Activated naive CD4-positive, alpha-beta T cell treated with anti-CD3 and anti-CD28 coated beads, Interleukin-2, amount 10 ng/mL, durations not matched to agents 7 days and 5 days (primary cell): ENCODE measurements at places on chromosomes 6 and 20.

GRCh38 chr6:96631248-96631647, 68.3 kb downstream of the FHL5 start:
- DNase-seq: no peak

GRCh38 chr20:13243826-13244376, 22.8 kb downstream of the ISM1 start:
- no peak for DNase-seq

GRCh38 chr20:60642541-60642940, 609.5 kb upstream of the CDH4 start:
- DNase-seq: no peak

GRCh38 chr20:37905671-37906613, 3.0 kb downstream of the VSTM2L start:
- no peak for DNase-seq

DNA sequence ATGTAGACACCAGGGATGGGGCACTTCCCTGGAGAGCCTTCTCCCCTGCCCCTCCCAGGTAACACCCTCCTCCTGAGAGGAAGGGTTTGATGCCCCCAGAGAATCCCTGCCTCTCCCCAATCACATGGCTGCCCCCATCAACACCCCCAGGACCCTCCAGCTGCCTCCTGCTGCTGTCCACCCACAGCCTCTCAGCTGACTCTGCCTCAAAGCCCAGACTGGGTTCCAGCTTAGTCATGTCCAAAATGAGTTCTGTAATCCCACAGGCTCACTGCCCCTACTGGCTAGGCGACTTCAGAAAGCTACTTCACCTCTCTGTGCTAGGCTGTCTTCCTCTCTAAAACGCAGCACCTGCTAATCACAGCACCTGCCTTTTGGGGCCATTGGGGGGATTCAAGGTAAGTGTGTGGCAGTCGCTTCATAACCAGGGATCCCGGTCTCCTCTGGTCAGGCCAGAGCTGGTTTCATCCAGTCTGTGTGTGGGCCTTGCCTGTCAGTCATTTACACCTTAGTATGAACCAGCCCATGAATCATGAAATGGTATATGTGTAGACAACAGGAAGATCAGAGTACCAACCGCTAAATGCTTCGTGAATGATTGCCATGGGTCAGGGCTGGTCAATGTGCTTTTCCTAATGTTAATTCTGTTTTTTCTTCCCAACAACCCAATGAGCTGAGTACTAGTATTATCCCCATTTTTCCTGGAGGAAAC, 40.4 kb downstream of the TFEB start:
- no peak for DNase-seq

- no peak for DNase-seq
These were observed 99.0 kb upstream of the SOX4 start for GRCh38 chr6:21494505-21494904.

DNA sequence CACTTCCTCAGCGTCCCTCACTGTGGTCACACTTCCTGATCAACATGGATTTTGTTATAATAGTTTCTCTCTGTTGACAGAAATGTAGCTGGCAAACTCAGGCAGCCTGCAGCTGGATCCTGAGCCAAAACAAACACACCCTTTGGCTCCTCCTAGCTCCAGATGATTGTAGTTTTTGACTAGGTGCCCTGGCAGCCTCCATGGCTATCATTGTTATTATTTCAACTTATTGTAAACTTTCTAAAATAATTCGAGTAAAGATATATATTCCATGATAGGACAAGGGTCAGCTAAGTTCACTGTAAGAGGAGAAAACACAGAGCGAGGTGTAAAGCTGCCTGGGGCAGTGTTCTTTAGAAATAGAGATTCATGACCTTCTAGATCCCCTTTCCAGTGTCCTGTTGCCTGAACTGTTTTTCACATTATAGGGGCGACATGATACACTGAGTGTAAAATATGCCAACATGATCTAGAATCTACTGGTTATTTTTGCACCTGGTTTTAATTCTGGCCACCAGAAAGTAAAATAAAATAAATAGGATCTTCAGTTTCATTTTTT, 98.2 kb upstream of the HDGFL1 start:
- DNase-seq: no peak

- no peak for DNase-seq
These were observed 9.6 kb upstream of the CHRNA4 start for GRCh38 chr20:63370618-63371187.

GRCh38 chr6:143128681-143129015, 68.0 kb downstream of the AIG1 start:
- DNase-seq: no peak

DNA sequence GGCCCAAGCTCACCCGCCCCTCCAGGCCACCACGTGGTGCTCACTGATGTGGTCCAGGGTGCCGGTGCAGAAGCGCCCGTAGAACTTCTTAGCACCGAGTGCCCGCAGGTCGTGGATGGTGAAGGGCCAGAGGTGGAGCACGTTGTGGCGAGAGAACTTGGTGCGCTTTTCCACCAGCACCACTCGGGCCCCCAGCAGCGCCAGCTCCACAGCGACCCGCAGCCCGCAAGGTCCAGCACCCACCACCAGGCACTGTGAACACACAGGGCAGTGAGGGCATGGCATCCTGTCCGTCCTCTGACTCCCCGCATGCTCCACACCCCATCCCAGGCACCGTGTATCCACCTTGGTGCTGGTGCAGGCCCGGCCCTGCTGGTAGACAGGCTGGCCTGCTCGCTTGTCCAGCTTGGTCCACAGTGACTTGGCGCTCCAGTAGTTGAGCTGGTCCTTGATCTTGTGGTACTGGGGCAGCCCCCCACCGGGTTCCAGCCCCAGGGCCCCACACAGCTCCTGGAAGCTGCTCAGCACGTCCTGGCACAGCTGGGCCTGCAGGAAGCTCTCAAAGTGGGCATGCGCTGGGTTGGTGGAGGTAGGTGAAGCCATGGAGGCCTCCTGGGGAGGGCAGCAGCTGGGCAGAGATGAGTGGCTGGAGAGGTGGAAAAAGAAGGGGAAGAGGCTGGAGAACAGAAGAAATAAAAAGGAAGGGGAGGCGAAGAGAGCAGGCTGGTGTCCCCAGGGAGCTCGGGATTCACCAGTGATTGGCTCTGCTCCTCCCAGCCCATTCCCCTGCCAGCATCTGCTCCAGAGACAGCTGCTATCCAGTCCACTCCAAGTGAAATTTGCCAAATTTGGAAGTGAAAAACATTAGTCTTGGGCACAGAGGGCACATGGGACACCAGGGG, 1.7 kb downstream of the MICAL1 start:
- no peak for DNase-seq

- DNase-seq: no peak
These were observed 10.5 kb upstream of the TFAP2A start for GRCh38 chr6:10425176-10425974.

DNA sequence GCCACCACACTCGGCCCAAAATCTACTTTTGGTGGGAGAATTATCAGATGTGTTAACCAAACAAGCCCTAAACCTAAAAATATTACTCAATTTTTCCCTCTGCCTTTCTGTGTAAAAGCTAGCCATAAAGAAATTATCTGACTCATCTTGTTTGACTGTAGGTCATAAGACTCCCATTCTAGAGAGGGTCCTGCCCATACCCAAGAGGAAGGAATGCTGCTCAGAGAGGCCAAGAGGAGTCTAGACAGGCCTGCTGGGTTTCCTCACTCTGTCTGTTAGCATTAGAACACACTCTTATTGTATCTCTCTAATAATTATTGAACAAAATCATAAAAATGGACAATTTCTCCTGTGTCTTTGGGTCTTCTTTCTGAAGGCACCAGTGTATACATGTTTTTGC, 26.1 kb downstream of the C6orf141 start:
- no peak for DNase-seq

DNA sequence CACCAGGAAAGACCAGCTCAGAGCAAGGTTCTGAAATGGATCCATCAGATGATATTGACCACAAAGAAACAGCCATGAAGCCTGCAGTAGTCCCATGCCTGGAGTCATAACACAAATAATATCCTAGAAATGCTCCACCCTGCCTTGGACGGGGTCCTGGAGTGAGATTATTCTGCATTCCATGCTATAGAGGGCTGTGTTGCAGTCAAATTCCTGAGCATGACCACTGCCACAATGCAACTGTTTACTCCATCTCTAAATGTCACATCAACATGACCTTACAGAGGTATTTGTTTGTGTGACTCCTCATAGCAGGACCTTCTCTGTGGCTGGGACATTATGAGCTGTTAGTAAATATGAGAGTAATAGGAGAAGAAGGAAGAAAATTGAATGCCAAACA, 257.5 kb upstream of the TCF21 start:
- DNase-seq: no peak

- no peak for DNase-seq
These were observed 10.3 kb downstream of the MTO1 start for GRCh38 chr6:73471686-73472290.

DNA sequence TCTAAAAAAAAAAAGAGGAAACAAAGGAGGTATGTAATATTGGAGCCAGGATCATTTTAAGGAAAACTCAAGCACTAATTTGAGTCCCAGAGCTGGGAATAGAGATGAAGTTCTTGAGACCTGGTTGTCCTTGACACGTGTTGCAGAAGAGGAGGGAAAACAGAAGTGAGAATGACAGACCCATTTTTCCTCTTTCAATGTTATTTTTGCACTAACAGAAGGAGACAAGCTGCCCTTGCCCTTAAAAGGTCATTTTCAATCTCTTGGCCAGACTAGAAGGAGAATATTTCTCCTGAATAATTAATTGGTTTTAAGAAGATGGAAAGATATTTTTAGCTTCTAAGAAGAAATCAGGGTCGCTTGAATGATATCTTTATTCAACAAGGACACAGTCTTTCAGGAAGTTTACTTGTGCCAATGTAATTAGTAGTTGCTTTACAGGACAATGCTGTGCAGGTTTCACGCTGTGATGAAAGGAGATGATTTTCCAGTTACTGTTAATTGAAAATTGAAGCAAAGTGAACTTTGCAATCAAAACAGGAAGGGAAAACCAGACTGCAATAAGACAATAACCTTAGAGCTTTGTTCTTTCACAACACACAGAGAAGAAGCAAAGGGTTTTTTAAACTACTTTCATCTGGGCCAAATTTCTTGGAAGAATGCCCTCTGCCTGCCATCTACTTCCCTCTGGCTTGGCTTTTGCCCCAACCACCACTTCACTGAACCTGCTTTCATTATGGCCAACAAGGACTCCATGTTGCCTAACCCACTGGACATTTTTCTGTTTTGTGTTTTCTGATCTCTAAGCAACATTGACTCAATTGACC, 107.8 kb upstream of the SHLD1 start:
- DNase-seq: no peak

- DNase-seq: no peak
These were observed 18.6 kb downstream of the SLC9A8 start for GRCh38 chr20:49831022-49831769.

GRCh38 chr20:32287231-32287638, 9.8 kb downstream of the KIF3B start:
- no peak for DNase-seq

GRCh38 chr6:76771059-76771634, 692.1 kb downstream of the HTR1B start:
- DNase-seq: no peak

DNA sequence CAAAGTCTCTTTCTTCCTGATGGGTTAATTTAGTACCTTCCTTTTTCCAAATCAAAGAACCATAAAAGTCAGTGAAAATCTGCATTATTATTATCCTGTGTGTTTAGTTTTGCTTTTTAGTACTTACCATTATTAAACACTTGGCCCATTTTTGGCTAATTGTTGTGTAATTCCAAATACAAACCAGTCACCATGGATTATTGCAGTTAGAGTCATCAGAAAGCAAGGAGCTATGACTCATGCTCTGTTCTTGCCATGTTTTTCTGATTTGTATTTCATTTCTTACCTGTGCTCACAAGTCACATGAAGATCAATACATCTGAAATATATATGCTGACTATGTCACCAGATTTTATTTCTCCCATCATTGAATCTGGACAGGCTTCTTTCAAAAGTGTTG, 31.3 kb downstream of the SLC22A3 start:
- no peak for DNase-seq

GRCh38 chr6:168555618-168556273, 114.8 kb downstream of the SMOC2 start:
- no peak for DNase-seq

GRCh38 chr20:4470375-4470774, 251.3 kb upstream of the PRND start:
- no peak for DNase-seq

GRCh38 chr6:88174906-88175305, 8.8 kb upstream of the CNR1 start:
- no peak for DNase-seq

- DNase-seq: no peak
These were observed 446.3 kb downstream of the PREX1 start for GRCh38 chr20:48381353-48382120.

DNA sequence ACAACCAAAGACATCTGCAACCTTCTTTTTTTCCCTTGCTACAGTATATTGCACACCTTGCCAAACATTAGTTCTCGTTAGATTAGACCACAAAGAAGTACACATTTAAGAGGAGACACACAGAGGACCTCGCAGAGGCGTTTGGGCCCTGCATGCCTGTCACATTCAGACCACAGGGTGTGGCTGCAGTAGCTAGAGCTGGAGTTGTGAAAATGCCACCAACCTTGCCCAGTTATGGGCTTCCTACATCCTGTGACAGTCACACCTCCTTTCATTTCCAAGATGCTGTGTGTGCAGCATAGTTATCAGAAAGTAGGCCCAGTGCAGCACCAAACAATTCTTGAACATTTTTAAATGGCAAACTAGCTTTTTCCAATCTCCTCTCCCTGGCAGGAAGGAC, 2.4 kb downstream of the SYNE1 start:
- DNase-seq: no peak

DNA sequence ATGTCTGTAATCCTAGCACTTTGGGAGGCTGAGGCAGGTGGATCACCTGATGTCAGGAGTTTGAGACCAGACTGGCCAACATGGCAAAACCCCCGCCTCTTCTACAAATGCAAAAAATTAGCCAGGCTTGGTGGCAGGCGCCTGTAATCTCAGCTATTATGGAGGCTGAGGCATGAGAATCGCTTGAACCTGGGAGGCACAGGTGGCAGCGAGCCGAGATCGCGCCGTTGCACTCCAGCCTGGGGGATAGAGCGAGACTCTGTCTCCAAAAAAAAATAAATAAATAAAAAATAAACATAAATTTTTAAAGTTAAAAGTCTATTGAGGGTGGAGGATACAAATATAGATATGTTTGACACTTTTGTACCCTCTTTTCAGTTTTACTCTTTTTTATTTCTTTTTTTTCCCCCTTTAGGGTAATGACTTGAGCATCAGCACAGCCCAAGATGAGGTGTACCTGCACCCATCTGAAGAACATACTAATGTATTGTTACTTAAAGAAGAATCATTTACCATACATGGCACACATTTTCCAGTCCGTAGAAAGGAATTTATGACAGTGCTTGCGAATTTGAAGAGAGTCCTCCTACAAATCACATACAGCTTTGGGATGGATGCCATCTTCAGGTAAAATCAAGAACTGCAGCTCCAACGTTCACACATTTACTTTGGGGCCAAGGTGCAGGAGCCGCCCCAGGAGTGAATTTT, 368.9 kb downstream of the LAMA2 start:
- DNase-seq: peak; percentile 48

- DNase-seq: no peak
These were observed 200.7 kb upstream of the BMP2 start for GRCh38 chr20:6566821-6567220.

GRCh38 chr6:35262596-35262995, 3.1 kb downstream of the ZNF76 start:
- DNase-seq: no peak
